ENCODE measurements at places on chromosomes 7 and 10. TPM values are rescaled to one million over a fixed set of nuclear protein-coding genes. Genes with fewer than 3 reads are reported as not detected.

DNA sequence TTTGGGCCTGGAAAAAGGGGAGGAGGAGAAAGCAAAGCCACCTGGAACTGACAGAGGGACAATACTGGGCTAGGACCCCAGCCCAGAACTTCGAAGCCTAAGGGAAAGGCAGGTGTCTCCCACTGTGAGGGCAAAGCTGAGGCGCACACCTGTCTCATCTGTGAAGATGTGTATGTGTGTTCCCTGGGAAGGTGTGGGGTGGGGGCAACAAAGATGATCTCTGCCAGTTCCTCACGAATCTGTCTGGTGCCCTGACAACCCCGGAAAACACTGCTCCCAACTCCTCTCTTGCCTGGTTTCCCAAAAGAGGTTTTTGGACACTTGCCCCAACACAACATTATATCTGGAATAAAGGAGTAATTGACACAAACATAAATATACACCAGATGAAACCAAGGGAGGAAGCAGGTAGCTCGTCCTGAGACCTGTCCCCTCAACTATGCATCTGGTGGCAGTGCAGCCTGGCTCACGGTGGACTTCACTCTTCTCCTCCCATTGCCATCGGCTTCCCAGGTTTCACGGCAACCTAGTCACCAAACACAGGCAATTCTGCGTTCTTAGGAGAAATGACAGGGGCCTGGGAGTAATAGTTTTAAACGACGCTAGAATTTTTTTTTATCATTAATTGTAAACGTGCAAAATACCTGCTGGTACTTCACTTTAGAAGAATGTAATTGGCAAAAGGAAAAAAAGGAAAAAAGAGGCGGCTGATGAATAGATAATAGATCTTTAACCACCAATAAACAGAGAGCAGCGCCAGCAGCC, 1.7 kb upstream of the EMX2 start:
- peaks cover 25% of the 10 kb centered on the region for H3K27me3 ChIP-seq
- H3K36me3 ChIP-seq = no peaks in the 10 kb centered on the region
- peaks cover 14% of the 10 kb centered on the region for H3K4me1 ChIP-seq
- no peak overlapping the region for H3K27ac ChIP-seq
- no peak for DNase-seq

Gene FOXI2
- not detected for total RNA-seq

DNA sequence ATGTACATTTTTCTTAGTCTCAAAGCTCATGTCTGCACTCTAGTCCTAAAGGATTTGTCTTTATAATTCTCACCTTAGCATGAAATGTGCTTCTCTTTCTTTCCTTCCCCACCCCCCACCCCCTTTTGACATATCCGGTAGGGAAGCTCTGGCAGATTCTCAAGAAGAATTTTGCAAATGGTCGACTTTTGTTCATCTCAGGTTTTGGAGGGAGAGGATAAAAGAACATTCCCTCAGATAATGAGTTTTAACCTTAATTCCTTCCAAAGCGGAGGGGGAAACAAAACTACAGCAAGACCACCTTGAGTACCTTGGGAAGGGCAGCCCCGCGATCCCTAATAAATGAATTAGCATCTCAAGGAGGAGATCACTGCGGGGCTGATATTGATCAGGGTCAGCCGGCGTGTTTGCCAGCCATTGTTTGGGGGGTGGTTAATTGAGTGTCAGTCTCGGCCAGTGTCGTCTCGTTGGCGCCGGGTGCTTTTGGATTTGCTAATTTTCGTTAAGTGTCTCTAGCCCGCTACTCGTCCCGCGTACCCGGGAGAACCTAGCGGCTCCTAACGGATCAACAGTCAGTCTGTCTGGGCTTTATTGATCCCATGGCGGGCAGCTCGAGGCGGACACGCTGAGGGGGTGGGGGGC, 874 bp upstream of the BAMBI start:
- H3K27me3 ChIP-seq = peaks cover 3% of the 10 kb centered on the region
- peaks cover 39% of the 10 kb centered on the region for H3K4me1 ChIP-seq
- no peak overlapping the region for H3K27ac ChIP-seq
- H3K4me3 ChIP-seq = no peak overlapping the region
- no peaks in the 10 kb centered on the region for H3K36me3 ChIP-seq

DNA sequence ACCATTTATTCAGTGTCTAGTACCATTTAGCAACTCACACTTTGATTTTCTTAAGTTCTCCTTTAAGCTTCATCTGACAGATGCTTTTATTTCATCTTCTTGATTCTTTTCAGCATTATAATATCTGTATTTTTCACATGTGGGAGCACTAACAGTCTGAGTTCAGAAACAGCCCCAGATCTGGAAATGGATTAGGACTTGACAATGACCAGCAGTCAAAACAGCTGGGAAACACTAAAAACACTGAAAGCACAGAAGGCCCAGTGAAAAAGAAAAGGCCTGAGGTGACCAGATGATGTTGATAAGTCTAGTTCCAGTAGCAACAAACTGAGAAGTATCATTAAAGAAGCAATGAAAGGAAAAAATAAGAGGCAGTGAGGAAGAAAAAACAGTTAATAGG, 304.7 kb upstream of the MYO3A start:
- no peak for DNase-seq
- no peaks in the 10 kb centered on the region for H3K36me3 ChIP-seq
- H3K27me3 ChIP-seq = no peaks in the 10 kb centered on the region
- no peaks in the 10 kb centered on the region for H3K4me1 ChIP-seq

Gene LBX1
- not detected for total RNA-seq

Gene SFXN2
- 23.5 TPM for total RNA-seq

DNA sequence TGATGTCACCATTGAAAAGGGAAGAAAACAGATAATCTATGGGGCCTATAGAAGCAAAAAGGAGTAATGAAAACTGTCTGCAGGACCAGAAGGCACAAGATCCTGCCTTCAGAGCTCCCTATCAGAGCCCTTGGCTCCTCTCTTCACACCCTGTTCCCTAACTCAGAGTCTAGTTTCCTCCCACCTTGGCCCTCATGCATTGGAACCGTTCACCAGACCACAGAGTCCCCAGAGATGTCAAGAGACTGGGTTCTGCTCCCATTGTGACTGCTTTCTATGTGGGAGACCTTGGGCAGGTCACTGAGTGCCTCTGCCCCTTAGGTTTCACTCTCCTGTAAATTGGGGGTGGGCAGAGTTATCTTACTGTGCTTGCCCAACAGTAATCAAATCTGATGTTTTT, 80.1 kb upstream of the RPA3 start:
- no peaks in the 10 kb centered on the region for H3K27me3 ChIP-seq
- DNase-seq = no peak
- H3K36me3 ChIP-seq = no peaks in the 10 kb centered on the region
- no peak overlapping the region for H3K4me3 ChIP-seq

GRCh38 chr7:90728568-90728967, 132.4 kb downstream of the CDK14 start:
- H3K4me1 ChIP-seq = peaks cover 62% of the 10 kb centered on the region
- DNase-seq = no peak
- H3K4me3 ChIP-seq = no peak overlapping the region

Gene TMUB1
- 44.4 TPM for total RNA-seq

Gene ADAP1
- 15.6 TPM for total RNA-seq

GRCh38 chr10:31253237-31253636, 65.8 kb upstream of the ZEB1 start:
- H3K27me3 ChIP-seq = no peaks in the 10 kb centered on the region
- no peaks in the 10 kb centered on the region for H3K36me3 ChIP-seq
- no peaks in the 10 kb centered on the region for H3K4me1 ChIP-seq
- no peak overlapping the region for H3K27ac ChIP-seq

- DNase-seq = no peak
- peaks cover 8% of the 10 kb centered on the region for H3K36me3 ChIP-seq
- H3K27ac ChIP-seq = no peak overlapping the region
- no peak overlapping the region for H3K4me3 ChIP-seq
- H3K4me1 ChIP-seq = no peaks in the 10 kb centered on the region
- H3K27me3 ChIP-seq = no peaks in the 10 kb centered on the region
These were observed 27.7 kb downstream of the C1QL3 start for GRCh38 chr10:16493884-16494536.

DNA sequence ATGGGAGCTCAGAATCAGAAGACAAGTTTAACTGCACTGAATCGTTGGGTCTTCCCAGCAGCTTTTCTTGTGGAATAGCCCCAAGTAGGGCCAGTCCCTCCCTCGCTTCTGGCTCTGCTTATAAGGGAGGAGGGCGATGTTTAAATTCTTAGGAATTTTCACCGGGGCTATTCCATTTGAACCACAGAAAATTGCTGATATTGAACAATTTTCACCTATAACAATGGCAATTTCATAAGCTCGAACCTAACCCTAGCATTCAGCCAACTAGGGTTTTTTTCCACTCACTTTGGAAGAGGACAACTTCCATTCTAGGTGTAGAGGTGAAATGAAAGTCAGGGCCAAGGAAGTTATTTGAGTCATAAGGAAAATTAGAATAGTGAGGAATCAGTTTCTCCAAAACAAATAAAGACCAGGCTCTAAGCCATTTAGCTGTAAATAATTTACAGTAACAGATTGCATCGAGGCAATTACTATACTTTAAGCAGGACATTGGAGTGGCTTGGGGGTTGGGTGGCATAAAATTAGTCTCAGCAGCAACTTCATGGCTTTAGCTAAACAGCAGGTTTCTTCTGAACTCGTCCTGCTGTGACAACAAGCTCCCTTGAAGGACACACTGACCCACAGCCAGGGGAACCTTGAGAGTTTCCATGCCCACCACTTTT, 1.5 kb upstream of the ATP6V0A4 start:
- no peaks in the 10 kb centered on the region for H3K27me3 ChIP-seq
- no peak for DNase-seq
- H3K4me3 ChIP-seq = no peak overlapping the region
- H3K36me3 ChIP-seq = no peaks in the 10 kb centered on the region
- no peak overlapping the region for H3K27ac ChIP-seq
- H3K4me1 ChIP-seq = no peaks in the 10 kb centered on the region

Gene WNT2
- not detected for total RNA-seq

Gene TRPV5
- not detected for total RNA-seq

- no peak overlapping the region for H3K27ac ChIP-seq
- H3K36me3 ChIP-seq = no peaks in the 10 kb centered on the region
- DNase-seq = no peak
- H3K4me1 ChIP-seq = no peaks in the 10 kb centered on the region
- no peaks in the 10 kb centered on the region for H3K27me3 ChIP-seq
- no peak overlapping the region for H3K4me3 ChIP-seq
These were observed 9.3 kb downstream of the ADAP1 start for GRCh38 chr7:945147-945555.

GRCh38 chr10:19704544-19704943, 111.7 kb upstream of the PLXDC2 start:
- H3K4me1 ChIP-seq = no peaks in the 10 kb centered on the region
- no peak for DNase-seq
- H3K4me3 ChIP-seq = no peak overlapping the region
- H3K36me3 ChIP-seq = no peaks in the 10 kb centered on the region

Gene CHRM2
- total RNA-seq = not detected

GRCh38 chr10:71694567-71694968, 25.0 kb downstream of the C10orf105 start:
- H3K36me3 ChIP-seq = no peaks in the 10 kb centered on the region
- no peaks in the 10 kb centered on the region for H3K27me3 ChIP-seq
- peak overlapping the region; percentile 18 for H3K27ac ChIP-seq
- peaks cover 55% of the 10 kb centered on the region for H3K4me1 ChIP-seq

DNA sequence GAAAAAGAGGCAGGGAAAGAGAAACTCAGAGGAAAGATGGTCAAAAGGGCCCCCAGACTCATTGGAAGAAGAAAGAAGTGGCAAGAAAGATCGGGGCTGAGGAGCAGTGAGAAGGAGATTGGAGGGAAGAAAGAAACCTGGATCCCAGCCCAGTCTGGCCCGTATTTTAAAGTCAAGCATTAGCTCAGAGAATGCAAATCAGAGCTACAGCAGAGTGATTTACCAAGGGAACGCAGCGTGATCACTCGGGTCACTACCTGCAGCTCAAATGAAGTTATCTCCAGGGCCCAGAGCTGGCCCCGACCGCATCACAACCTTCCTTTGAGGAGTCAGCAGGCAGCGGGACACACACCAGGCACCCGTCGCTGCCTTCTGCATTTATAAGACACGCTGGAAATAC, 72.8 kb downstream of the CARD11 start:
- no peak overlapping the region for H3K4me3 ChIP-seq
- no peaks in the 10 kb centered on the region for H3K27me3 ChIP-seq
- peaks cover 44% of the 10 kb centered on the region for H3K36me3 ChIP-seq
- no peak for DNase-seq

GRCh38 chr7:2684501-2684900, 3.5 kb upstream of the AMZ1 start:
- H3K4me3 ChIP-seq = no peak overlapping the region
- no peak for DNase-seq
- H3K4me1 ChIP-seq = peaks cover 20% of the 10 kb centered on the region
- no peaks in the 10 kb centered on the region for H3K36me3 ChIP-seq
- H3K27ac ChIP-seq = no peak overlapping the region
- H3K27me3 ChIP-seq = peaks cover 5% of the 10 kb centered on the region

DNA sequence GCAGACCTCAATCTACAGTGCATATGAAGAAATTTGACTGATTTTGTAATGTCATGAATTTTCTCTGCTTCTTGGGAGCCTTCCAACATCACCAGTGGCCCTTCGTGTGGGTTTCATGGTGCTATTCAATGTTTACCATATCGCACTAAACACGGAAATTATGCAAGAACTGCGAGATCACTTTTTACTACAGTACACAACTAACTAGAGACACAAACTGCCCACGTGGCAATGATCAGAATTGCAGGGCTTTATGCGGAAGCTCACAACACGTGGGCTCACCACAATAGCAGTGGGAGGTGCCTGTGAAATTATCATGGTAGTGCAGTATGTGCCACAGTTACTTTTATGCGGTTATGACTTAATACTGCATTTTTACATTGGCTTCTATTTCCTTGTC, 449.7 kb upstream of the KLF6 start:
- H3K36me3 ChIP-seq = no peaks in the 10 kb centered on the region
- no peaks in the 10 kb centered on the region for H3K4me1 ChIP-seq
- DNase-seq = no peak
- H3K27ac ChIP-seq = no peak overlapping the region

GRCh38 chr7:92633211-92633906, 43.2 kb upstream of the FAM133B start:
- no peak for DNase-seq
- H3K4me1 ChIP-seq = peaks cover 7% of the 10 kb centered on the region
- no peaks in the 10 kb centered on the region for H3K27me3 ChIP-seq
- H3K36me3 ChIP-seq = no peaks in the 10 kb centered on the region

DNA sequence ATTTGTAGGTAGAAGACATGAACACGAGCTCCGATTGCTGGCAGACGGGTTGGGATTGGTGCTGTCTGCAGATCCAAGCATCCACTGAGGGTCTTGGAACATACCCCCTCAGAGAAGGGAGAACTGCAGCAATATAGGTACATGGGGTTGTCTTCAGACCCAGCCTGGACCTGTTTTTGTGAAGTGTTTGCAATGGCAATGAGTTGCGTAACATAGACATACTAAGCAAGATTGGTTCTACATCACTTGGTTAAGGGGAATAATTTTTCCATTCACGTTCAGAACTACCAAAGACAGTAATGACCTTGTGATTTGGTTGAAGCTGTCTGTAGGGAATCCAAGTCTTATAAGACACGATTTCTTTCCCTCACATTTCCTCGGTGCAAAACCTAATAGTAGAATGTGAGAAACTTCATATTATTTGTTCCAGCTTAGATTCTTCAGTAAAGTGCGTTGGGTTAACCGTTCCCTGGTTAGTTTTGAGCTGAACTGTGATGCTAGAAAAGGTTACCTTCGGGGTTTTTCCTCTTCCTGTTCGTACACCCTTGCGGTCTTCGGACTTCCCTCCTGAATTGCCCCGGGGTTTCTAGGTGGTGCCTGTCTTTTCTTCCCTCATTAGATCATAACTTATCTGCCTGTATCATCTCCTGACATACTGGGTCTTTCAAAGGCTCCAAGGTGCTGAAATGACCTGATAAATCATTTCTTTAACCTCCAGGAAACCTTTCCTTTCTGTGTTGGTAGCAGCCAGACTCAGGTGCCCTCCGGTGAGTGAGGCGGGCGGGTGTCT, 14.4 kb downstream of the PROSER2 start:
- H3K4me1 ChIP-seq = no peaks in the 10 kb centered on the region
- H3K36me3 ChIP-seq = no peaks in the 10 kb centered on the region
- DNase-seq = no peak
